IPS DF 6.9 (cell line): ENCODE measurements at places on chromosomes 13 and 19.

DNA sequence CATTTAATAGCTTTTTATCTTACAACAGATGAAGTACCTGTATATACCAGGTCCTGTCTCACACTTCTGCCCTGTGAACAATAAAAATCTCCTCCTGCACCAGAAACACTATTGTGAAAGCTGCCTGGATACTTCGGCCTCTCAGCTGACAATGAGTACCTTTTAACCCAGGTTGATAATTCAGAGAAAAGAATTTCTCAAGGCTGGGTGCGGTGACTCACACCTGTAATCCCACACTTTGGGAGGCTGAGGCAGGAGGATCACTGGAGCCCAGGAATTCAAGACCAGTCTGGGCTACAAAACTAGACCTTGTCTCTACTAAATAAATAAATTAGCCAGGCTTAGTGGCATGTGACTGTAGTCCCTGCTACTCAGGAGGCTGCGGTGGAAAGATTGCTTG, 65.3 kb upstream of the TM9SF2 start:
- DNase-seq, result no peak

DNA sequence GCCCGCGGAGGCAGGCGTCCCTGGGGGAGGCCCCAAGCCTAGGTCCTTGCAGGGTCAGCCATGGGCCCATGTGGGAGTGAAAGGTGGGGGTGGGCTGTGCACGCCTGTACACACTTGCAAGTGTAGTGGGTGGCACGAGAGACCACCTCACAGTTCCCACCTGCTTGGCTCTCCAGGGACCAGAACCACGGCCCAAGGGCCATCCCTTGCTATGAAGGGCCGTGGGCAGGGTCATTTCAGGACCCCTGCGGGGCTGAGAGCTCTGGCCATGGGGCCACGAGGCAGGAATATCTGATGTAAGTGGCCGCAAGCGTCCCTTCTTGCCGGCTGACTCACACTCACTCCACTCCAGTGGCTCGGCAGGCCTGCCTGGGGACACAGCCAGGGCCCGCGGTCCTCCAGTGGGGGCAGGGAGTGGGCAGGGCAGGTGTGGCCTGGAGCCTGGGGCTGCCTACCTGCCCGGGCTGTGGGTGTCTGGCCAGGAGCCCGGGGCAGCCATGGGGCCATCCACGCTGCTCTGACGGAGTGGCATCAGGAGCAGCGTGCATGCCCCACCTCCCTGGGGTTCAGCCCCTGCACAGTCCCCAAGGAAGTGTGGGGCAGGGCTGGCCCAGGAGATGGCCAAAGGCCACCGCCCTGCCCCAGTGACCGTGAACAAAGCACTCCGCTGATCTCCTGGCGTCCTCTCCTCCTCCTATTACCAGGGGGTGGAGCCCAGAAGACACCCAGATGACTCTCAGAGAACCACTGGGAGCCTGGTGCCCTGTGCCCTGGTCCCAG, 8.6 kb upstream of the MKNK2 start:
- no peak for DNase-seq

- DNase-seq, result no peak
Measured at GRCh38 chr13:52004511-52005170, 6.6 kb downstream of the ATP7B start.

DNA sequence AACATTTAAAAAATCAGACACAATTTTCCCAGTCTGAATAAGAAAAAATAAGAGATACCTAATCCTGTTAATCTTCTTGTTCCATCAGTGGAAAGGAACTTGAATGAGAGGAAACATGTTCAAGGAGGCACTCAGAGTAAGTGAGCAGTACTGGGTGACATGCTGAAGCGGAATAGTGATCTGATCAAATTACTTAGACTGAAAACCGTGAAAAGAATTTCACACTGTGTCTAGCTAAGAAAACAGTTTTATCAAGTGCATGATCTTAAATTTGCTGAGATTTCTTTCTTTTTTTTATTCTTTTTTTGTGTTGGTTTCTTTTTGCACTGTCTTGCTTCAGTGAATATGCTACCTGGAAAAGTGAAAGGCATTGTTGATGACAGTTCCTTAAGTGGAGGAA, 249.5 kb upstream of the SLC10A2 start:
- no peak for DNase-seq

GRCh38 chr13:72295153-72295552, 428.1 kb upstream of the DACH1 start:
- DNase-seq, result no peak

GRCh38 chr13:95749545-95749944, 72.6 kb downstream of the DNAJC3 start:
- no peak for DNase-seq

DNA sequence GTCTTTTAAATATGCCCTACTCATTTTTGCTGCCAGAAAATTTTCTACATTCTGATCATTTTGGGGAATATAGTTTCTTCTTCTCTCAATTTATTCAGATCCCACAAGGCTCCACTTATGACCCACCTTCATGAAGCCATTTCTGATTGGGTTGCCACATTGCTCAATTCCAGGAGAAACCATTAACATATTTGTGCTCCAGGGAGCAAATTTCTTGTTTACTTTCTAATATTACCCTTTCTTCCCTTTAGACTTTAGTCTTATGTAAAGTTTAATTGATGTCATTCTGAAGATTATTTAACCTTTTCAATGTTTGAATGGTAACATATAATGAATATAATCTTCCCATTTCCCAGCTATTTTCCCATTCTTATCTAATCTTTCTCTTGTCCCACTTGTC, 331.8 kb downstream of the ITGBL1 start:
- no peak for DNase-seq

DNA sequence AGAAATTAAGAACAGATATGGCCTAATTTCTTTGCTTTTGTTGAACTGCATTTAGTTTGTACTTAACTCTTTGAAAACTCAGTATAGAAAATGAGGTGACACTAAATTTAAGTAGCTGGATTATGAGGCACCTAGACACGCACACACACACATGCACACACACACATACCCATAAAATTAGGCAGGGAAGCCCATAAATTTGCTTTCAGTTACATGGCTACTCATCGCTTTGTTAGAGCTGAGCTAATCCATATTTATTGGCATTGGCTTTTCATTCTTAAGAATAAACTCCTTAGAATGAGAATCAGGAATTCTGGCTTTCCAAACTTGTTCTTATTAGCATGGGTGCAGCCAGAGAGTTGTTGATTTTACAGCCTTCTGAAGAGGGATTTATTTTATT, 61.7 kb upstream of the MBNL2 start:
- no peak for DNase-seq

- DNase-seq, result no peak
Measured at GRCh38 chr19:13794398-13794756, 866 bp upstream of the ZSWIM4 start.
